Activated T-cell treated with anti-CD3 and anti-CD28 coated beads, Interleukin-2, amount 50 U/mL, for 72 hours (primary cell): ENCODE measurements at places on chromosomes 16 and 17. TPM values are rescaled to one million over a fixed set of nuclear protein-coding genes. Genes with fewer than 3 reads are reported as not detected.

GRCh38 chr17:75048249-75048878 lies 1.3 kb downstream of the KCTD2 start:
- no peak for DNase-seq

DNA sequence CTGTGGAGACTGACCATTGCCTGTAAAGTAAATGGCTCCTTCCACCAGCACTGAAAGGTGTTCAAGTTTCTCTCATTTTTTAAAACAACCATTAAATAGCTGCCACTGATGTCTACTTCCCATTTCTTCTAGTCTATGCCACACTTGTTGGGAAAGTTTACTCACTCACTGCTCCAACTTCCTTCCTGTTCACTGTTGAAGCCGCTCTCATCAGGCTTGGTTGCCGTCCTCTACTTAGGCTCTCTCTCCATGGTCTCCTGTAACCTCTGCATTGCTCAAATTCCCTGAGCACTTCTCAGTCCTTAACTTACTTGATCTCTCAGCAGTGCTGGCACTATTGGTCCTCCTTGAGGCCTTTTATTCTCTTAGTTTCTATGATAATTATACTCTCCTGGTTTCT lies 32.4 kb downstream of the SNX11 start:
- DNase-seq: no peak

DNA sequence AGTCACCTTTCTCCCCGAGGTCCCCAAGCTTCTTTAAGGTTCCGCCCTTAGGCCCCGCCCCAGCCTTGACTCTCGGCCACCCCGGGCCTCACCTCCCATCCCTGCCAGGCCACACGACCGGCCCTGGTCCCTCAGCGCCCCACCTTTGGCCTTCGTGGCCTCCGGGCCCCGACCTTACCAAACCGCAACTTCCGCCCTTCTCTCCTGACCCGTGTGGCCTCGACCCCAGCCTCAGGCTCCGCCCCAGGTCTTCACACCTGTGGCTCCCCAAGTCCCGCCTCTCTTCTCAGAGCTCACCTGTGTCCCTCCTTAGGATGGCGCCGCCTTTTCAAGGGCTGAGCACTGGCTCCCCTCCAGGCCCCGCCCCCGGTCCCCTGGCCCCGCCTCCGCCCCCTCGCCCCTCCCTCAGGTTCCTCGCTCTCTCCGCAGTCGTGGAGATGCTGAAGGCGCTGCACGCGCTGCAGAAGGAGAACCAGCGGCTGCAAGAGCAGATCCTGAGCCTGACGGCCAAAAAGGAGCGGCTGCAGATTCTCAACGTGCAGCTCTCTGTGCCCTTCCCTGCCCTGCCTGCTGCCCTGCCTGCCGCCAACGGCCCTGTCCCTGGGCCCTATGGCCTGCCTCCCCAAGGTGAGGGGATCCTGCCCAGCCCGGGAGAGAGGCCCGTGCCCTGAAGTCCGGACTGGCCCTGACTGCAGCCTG lies 10.0 kb upstream of the CISD3 start:
- no peak for DNase-seq

DNA sequence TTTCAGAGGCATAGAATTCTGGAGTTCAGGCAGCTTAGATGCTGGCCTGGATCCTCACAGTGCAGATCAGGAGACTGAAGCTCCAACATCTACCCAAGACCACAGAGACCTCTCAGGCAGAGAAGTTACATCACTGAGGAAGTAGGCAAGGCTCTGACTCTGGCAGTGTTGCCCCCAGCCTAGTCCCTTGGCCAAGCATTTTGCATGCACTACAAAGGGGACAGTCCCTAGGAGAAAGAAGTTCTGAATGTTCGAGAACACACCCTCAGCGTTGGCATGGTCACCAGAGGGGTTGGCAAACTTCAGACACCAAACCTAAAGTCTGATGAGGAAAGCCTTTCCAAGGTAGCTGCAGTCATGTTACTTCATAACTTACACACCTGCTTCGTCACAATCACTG lies 2.5 kb downstream of the RANBP10 start:
- peak; percentile 42 for DNase-seq

PPY gene
- not detected for total RNA-seq

NOB1 gene
- total RNA-seq: 135 TPM
